ENCODE measurements at places on chromosomes 11 and 22.
A peak's percentile ranks its signal among the peaks of the same experiment; 100 is the strongest.

DNA sequence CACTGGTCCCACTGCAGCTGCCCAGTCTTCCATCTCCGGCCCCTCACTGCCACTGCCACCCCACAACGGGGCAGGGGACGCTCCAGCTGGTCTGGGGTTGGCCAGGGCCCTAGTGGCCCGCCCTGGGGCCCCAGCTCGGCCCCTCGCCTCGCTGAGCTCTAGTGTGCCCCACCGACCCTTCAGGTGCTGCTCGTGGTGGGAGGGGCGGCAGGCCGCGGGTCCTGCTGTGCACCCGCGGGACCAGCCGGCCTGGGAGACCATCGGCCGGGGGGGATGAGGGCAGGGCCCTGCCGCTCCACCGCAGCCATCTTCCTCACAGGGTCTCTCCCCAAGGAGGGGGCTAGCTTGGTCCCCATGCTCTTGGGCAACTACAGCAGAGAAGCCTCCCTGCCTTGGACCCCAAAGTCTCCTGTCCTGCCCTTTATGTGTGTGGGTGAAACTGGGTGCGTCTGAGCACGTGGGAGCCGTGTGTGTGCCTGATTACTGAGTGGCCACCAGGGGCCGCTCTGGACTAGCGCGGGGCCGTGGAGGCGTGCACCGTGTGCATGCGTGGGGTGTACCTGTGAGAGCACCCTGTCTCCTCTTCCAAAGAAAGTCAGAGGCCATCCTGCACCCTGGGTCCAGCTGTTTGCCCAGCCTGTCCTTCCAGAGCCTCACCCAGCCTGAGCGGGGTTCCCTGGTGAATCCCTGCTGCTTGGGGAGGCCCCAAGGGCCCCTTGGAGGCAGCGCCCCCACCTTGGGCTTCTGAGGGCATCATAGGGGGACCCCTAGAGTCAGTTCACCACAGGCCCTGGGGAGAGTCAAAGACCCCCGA, 6.0 kb upstream of the ACR start:
- H3K36me3 ChIP-seq = no peaks in the 10 kb centered on the region
- H3K27ac ChIP-seq = no peak overlapping the region
- no peak for DNase-seq
- no peaks in the 10 kb centered on the region for H3K4me1 ChIP-seq

GRCh38 chr11:83310718-83311117, 24.6 kb upstream of the CCDC90B start:
- DNase-seq = no peak
- no peak overlapping the region for H3K4me3 ChIP-seq
- H3K27ac ChIP-seq = no peak overlapping the region
- H3K27me3 ChIP-seq = peaks cover 6% of the 10 kb centered on the region
- no peaks in the 10 kb centered on the region for H3K4me1 ChIP-seq

- no peak overlapping the region for H3K4me3 ChIP-seq
- no peaks in the 10 kb centered on the region for H3K27me3 ChIP-seq
- peaks cover 5% of the 10 kb centered on the region for H3K4me1 ChIP-seq
- DNase-seq = no peak
- peaks cover 13% of the 10 kb centered on the region for H3K36me3 ChIP-seq
- no peak overlapping the region for H3K27ac ChIP-seq
These were observed 46.4 kb downstream of the MCM5 start for GRCh38 chr22:35446365-35446764.

GRCh38 chr11:44229098-44229497, 80.8 kb downstream of the ALX4 start:
- H3K27ac ChIP-seq = no peak overlapping the region
- no peak overlapping the region for H3K4me3 ChIP-seq
- H3K27me3 ChIP-seq = no peaks in the 10 kb centered on the region
- no peak for DNase-seq
- peaks cover 2% of the 10 kb centered on the region for H3K36me3 ChIP-seq

DNA sequence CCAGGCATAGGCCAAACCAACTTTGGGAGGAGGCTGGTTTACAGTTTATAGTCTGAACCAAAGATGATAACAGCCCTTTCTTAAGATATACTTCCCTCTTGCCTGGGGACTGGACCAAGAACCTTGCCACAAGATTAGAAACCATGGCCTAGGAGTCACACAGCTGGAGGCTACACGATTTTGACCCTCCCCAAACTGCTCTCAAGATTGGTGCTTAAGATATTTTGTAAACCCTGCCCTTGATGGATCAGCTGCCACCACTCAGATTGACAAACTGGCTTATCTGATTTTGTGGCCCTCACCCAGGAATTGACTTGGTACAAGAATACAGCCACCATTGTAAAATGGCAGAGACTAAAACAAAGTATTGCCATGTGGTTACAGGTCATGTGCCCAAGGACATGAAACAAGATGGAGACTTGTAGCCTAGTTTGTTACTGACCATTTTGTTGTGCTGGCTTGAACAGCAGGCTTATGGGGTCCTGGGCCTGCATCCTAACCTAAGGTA, 17.4 kb upstream of the EI24 start:
- H3K27ac ChIP-seq = no peak overlapping the region
- H3K36me3 ChIP-seq = peaks cover 4% of the 10 kb centered on the region
- H3K4me1 ChIP-seq = no peaks in the 10 kb centered on the region
- no peaks in the 10 kb centered on the region for H3K27me3 ChIP-seq
- no peak for DNase-seq

DNA sequence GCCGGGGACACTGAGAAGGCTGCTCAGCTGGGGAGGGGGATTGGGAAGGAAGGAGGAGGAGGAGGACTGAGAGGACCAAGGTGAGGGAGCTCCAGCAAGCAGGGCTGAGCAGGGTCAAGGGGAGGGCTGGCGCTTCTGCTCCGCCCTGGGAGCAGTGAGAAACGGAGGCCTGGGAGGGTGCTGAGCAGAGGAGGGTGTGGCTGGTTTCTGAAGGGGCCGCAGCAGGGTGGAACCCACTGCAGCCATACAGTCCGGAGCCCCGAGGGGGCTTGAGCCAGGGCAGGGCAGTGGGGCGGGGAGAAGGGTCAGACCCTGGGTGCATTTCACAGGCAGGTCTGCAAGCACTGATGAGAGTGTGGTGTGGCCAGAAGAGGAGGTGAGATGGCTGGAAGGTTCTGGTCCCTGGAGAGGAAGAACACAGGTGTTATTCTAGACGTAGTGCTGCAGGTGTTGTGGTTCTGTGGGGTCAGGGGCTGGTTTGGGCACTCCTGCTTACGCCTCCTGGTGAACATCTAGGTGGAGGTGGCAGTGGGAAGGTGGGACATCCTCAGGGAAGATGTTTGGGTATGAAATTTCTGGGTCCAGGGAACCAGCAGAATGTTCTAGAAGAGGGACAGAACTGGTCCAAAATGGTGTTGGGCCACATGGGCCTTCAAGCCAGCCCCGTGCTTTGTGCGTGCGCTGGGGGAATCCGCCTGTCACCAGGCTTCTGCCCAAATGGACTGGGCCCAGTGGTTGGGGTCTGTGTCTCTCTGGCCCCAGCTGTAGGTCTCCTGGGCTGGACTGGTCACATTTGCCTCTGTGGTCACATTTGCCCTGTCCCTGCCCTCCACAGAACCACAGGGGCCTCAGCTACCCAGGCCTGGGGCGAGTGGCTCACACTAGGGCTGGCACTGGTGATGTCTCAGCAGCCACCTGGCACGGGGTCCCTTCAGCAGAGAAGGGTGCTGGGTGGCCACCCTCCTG, 714.7 kb downstream of the BRD1 start:
- H3K4me1 ChIP-seq = no peaks in the 10 kb centered on the region
- no peak overlapping the region for H3K4me3 ChIP-seq
- H3K27me3 ChIP-seq = no peaks in the 10 kb centered on the region
- H3K27ac ChIP-seq = no peak overlapping the region

- H3K4me1 ChIP-seq = peaks cover 6% of the 10 kb centered on the region
- H3K27me3 ChIP-seq = peaks cover 6% of the 10 kb centered on the region
- DNase-seq = no peak
- no peak overlapping the region for H3K4me3 ChIP-seq
- H3K36me3 ChIP-seq = no peaks in the 10 kb centered on the region
These were observed 258.9 kb downstream of the SWAP70 start for GRCh38 chr11:9922806-9923205.

GRCh38 chr11:47523490-47524225, 29.3 kb downstream of the CELF1 start:
- H3K27ac ChIP-seq = peak overlapping the region; percentile 68
- H3K27me3 ChIP-seq = no peaks in the 10 kb centered on the region
- no peak for DNase-seq
- no peaks in the 10 kb centered on the region for H3K36me3 ChIP-seq

DNA sequence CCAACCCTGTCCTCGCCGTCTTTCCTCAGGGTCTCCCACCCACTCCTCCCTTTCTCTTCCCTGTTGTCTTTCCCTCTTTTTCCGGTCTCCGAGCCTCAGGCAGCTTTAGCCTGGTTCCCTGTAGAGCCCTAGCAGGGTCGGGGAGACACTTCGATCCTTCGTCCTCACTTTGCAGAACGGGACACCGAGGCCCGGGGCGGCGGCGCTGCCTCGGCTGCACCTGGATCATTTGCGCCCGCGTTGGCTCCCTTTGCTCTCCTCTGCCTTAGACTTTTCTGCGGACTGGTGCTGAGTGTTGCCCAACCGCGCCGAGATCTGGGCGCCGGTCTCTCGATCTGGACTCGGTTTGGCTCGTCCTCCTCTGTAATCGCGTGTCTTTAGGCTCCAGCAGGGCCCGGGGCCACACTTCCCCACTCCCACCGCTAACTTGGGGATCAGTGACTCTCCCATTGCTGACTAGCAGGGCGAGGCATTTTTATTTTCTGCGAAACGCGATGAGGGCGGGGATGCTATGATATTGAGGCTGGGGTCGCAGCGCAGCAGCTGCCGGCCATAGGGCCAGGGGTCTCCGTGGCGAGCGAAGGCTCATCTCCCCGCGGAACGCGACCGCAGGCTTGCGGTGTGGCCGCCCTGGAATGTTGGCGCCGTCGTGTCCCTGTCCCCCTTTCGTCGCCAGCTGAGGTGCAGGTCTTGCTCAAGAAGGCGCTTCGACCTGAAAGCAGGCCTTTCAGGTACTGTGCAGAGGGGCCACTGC, 1.6 kb upstream of the E2F8 start:
- DNase-seq = no peak
- peak overlapping the region; percentile 99 for H3K4me3 ChIP-seq
- H3K27ac ChIP-seq = peak overlapping the region; percentile 89
- H3K4me1 ChIP-seq = peaks cover 34% of the 10 kb centered on the region
- H3K27me3 ChIP-seq = peaks cover 11% of the 10 kb centered on the region
- peaks cover 26% of the 10 kb centered on the region for H3K36me3 ChIP-seq

DNA sequence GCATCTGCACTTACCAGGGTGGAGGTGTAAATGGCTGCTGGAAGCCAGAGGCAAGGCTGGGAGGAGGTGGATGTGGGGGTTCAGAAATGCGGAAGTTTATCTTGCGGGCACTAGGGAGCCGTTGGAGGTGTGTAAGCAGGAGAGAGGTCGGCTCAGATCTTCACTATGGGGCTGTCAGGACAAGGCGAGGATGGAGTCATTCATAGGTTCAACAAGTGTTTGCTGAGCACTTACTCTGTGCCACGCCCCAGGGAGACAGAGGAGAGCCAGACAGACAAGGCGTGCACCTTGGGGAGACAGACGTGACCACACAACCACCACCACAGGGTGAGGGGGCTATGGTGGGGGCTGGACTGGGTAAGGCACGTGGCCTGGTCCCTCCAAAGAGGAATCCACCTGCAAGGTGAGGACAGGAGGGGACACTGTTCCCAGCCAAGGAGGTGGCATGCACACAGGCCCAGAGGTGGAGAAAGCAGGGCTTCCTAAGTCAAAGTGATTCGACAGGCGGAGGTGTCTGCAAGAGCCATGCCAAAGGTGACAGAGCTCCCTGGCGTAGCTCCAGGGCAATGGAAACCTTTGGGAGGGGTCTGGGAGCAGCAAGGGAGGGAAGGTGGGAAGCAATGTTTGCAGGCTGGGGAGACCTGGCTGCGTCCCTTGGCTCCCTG, 30.8 kb upstream of the TCF20 start:
- H3K27ac ChIP-seq = peak overlapping the region; percentile 83
- no peaks in the 10 kb centered on the region for H3K36me3 ChIP-seq
- DNase-seq = no peak
- peaks cover 22% of the 10 kb centered on the region for H3K27me3 ChIP-seq
- H3K4me1 ChIP-seq = peaks cover 33% of the 10 kb centered on the region

GRCh38 chr11:3635641-3636375, 6.0 kb downstream of the ART5 start:
- H3K27ac ChIP-seq = no peak overlapping the region
- H3K4me1 ChIP-seq = no peaks in the 10 kb centered on the region
- no peak for DNase-seq
- H3K36me3 ChIP-seq = no peaks in the 10 kb centered on the region
- H3K27me3 ChIP-seq = no peaks in the 10 kb centered on the region
- H3K4me3 ChIP-seq = no peak overlapping the region

- H3K27me3 ChIP-seq = no peaks in the 10 kb centered on the region
- no peak overlapping the region for H3K4me3 ChIP-seq
- H3K4me1 ChIP-seq = no peaks in the 10 kb centered on the region
These were observed 25.4 kb downstream of the IGHMBP2 start for GRCh38 chr11:68929135-68929534.

- no peaks in the 10 kb centered on the region for H3K4me1 ChIP-seq
- H3K27ac ChIP-seq = no peak overlapping the region
- no peaks in the 10 kb centered on the region for H3K27me3 ChIP-seq
- H3K4me3 ChIP-seq = no peak overlapping the region
These were observed 173.3 kb downstream of the PGR start for GRCh38 chr11:100956351-100956750.

- H3K4me1 ChIP-seq = no peaks in the 10 kb centered on the region
- no peaks in the 10 kb centered on the region for H3K36me3 ChIP-seq
- H3K4me3 ChIP-seq = no peak overlapping the region
- H3K27ac ChIP-seq = no peak overlapping the region
- DNase-seq = no peak
These were observed 16.0 kb downstream of the TUBA8 start for GRCh38 chr22:18126606-18127005.

All from T-helper 2 cell treated with Interferon-gamma antibody and Interleukin-4, amounts not matched to agents 5 μg/mL and 100 μg/mL, for 36 hours (primary cell).